ENCODE measurements at places on chromosomes 12 and 14. TPM values are rescaled to one million over a fixed set of nuclear protein-coding genes. Genes with fewer than 3 reads are reported as not detected.

GRCh38 chr12:72072592-72073212, 134.1 kb downstream of the TPH2 start:
- DNase-seq = no peak

- no peak for DNase-seq
Measured at GRCh38 chr12:62805517-62805916, 129.4 kb downstream of the PPM1H start.

- peak; percentile 96 for DNase-seq
Measured at GRCh38 chr12:16350682-16351081, 3.2 kb downstream of the MGST1 start.

DNA sequence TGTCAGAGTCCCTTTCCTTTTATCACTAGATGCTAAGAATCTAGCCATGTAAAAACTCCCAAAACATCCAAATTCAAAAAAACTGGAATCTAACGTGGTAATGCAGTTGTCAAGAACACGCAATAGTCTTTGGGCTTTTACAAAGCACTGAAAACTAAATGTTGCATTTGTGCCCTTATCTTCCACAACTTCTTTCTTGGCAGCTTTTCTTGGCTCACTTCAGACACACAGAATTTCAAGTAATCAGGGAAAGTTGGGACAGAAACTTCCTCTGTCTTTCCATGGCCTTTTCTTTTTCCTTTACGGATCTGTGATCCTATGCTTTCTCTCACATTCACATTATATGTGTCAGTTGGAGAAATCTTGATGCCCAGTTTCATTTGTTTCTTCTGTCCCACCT, 136.0 kb downstream of the CRADD start:
- peak; percentile 57 for DNase-seq

GRCh38 chr14:28012629-28013415, 753.8 kb upstream of the FOXG1 start:
- DNase-seq = no peak

GRCh38 chr12:121144416-121144914, 11.8 kb downstream of the P2RX7 start:
- DNase-seq = peak; percentile 23

GRCh38 chr14:74620497-74620921, 8.5 kb upstream of the LTBP2 start:
- peak; percentile 84 for DNase-seq

- no peak for DNase-seq
Measured at GRCh38 chr14:74628418-74628817, 16.4 kb upstream of the LTBP2 start.

DNA sequence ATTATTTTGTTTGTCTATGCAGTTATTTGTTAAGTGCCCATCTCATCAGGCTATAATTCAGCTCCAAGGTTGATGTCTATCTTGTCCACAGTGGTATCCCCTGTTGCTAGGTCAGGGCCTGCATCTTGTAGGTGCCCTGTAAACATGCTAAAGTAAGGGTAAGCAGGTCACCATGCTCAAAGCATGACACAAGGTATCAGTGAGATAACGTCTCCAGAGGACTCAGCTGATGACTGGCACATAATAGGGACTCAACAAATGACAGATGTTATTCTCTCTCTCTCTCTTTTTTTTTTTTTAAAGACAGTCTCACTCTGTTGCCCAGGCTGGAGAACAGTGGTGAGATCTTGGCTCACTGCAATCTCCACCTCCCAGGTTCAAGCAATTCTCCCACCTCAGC, 2.3 kb downstream of the SDSL start:
- no peak for DNase-seq

GRCh38 chr14:96363751-96364336, 518 bp downstream of the GSKIP start:
- DNase-seq = peak; percentile 82

- DNase-seq = no peak
Measured at GRCh38 chr14:94944636-94945258, 174.8 kb upstream of the GSC start.

GRCh38 chr12:121282072-121282742, 14.3 kb downstream of the CAMKK2 start:
- DNase-seq = no peak

GRCh38 chr14:104863131-104863862, 1.8 kb upstream of the CEP170B start:
- DNase-seq = no peak

- peak; percentile 51 for DNase-seq
Measured at GRCh38 chr12:104604995-104605675, 148.4 kb downstream of the CHST11 start.

DNA sequence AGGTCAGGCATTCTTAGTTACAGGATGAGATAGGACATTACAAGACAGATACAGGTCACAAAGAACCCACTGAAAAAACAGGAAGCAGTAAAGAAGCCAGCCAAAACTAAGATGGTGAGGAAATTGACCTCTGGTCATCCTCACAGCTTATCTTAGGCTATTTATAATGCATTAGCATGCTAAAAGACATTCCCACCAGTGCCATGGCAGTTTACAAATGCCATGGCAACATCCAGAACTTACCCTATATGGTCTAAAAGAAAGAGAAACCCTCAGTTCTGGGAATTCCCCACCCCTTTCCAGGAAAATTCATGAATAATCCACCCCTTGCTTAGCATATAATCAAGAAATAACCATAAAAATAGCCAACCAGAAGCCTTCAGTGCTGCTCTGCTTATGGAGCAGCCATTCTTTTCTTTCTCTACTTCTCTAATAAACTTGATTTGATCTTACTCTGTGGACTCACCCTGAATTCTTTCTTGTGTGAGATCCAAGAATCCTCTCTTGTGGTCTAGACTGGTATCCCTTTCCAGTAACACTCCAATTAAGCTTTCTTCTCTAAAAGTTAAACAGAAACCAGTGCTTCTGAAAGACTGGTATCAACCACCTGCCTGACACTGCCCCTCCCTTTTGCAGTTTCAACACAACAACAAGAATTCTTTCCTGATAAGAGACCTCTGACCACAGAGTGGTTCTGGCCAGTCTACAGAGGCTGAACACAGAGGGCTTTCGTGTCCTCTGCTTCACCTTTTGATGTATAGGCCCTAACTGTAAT, 86.9 kb downstream of the BCAT1 start:
- peak; percentile 86 for DNase-seq

- no peak for DNase-seq
Measured at GRCh38 chr12:122355706-122356105, 66.8 kb downstream of the CLIP1 start.

GRCh38 chr12:8045952-8046944, 13.7 kb downstream of the FOXJ2 start:
- peak; percentile 87 for DNase-seq

Gene MANSC1
- total RNA-seq = 2.3 TPM

Gene C3AR1
- under 0.01 TPM for total RNA-seq

Gene TSPAN8
- 0.43 TPM for total RNA-seq

Gene CIROP
- not detected for total RNA-seq

Gene ARG2
- 3.9 TPM for total RNA-seq

Gene ULK1
- 11.7 TPM for total RNA-seq

Data from fibroblast of villous mesenchyme (primary cell).